ENCODE measurements at places on chromosomes 13 and 19.

DNA sequence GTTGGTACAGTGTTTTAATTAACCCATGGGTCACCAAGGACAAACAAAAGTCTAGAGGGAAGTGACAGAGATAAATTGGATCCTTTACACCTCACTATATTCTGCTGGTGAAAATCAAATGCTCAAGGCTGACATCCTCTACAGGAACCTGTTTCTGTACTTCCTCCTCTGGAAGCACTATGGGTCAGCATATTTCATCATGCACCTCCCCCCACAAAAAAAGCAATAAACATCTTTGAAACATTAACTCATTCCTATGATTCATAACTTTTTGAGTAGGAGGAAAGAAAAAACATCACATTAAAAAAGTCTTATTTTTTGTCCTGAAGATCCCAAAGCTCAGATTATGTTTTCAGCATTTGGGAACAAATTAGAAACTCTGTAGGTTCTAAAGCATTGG lies 588.3 kb upstream of the SGCG start:
- no peak for DNase-seq

DNA sequence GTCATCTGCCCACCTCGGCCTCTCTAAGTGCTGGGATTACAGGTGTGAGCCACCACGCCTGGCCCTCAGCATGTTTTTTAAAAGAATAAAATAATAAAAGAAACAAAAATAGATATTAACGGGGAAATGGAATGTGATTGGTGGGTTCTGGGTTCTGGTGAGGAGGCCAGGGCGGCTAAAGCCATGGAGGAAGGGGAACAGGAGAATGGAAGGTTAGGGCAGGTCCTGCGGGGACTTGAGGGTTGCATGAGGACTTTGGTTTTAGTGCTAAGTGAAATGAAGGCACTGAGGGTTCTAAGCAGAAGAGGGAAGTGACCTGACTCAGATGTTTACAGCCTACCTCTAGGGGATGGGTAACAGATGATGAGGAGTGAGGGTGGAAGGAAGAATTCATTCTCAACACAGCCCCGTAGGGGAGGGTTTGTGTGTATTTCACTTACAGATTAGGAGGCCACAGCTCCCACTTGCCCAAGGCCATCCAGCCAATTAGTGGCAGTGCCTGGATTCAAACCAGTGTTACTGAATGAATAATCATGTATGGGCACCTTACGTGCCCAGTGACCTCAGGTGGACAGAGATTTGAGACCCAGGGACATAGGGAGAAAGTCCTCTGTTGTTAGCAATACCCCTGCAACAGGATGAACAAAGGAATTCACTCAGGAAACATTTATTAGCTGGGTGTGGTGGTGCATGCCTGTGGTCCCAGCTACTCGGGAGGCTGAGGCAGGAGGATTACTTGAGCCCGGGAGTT lies 6.7 kb upstream of the MRPL4 start:
- DNase-seq, result no peak

DNA sequence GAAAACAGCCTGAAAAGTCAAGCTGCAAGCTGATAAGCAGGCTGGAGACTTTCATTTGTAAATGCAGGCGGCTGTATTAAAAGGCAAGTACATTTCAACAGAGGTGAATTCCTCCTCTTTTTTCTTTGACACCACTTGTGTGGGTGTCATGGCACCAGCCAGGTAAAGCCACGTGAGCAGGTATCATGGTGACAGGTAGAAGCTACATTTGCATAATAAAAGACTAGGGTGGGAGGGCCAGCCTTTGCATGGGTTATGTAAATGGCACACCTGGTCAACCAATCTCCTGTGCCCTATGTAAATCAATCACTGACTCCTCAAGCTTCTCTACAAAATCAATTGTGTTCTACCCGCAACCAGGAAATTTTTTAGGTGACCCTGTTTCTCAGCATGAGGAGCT lies 68.2 kb downstream of the ZNF100 start:
- DNase-seq, result no peak

DNA sequence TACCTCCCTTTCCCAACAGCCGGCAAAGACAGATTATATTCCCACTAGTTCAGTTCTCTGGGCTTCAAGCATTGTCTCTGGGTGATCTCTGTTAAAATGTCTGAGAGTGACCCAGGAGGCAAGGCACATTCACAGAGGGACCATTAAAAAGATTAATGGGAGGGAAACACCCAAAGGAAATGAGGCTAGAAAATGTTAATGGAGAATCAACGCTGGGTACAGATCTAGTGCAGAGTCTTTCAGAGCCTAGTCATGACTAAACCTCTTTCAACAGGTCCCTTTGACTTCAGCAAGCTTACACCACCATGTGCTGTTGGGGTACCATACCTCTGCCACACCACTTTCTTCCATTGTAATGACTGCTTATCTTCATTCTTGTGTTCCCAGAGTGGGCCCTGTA lies 358.6 kb downstream of the DCT start:
- no peak for DNase-seq

- DNase-seq, result no peak
Measured at GRCh38 chr13:83919775-83920174, 37.5 kb upstream of the SLITRK1 start.

GRCh38 chr19:6352381-6353165 lies 8.8 kb upstream of the CLPP start:
- DNase-seq, result no peak

GRCh38 chr13:50915565-50915964 lies 6.0 kb downstream of the RNASEH2B start:
- DNase-seq, result no peak

DNA sequence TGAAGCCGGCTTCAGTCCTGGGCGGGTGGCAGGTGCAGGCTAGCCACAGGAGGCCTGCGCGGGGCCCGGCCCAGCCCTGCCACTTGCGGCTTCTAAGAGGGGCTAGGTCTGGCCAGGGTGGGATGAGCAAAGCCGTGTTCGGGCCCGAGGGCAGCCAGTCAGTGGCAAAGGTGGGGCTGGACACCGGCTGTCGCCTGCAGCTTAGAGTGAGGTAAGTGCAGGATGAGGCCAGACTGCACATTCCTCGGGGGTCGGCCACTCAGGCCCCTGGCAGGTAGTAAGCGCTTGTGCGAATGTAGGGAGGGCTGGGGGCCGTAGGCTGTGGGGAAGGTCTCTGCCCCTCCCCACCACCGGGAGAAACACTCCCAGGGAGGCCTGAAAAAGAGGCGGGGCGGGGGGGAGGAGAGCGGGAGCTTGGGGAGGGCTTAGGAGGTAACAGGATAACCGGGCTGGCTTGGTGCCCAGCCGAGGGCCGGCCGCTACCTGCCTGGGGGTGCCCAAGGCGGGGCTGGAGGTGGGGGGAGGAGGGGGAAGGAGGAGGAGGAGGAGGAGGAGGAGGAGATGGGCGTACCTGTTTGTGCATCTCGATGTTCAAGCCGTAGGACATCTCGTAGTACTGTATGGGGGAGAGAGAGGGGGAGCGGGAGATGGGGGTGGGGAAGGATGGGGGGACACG lies 6.4 kb downstream of the TLE5 start:
- no peak for DNase-seq

DNA sequence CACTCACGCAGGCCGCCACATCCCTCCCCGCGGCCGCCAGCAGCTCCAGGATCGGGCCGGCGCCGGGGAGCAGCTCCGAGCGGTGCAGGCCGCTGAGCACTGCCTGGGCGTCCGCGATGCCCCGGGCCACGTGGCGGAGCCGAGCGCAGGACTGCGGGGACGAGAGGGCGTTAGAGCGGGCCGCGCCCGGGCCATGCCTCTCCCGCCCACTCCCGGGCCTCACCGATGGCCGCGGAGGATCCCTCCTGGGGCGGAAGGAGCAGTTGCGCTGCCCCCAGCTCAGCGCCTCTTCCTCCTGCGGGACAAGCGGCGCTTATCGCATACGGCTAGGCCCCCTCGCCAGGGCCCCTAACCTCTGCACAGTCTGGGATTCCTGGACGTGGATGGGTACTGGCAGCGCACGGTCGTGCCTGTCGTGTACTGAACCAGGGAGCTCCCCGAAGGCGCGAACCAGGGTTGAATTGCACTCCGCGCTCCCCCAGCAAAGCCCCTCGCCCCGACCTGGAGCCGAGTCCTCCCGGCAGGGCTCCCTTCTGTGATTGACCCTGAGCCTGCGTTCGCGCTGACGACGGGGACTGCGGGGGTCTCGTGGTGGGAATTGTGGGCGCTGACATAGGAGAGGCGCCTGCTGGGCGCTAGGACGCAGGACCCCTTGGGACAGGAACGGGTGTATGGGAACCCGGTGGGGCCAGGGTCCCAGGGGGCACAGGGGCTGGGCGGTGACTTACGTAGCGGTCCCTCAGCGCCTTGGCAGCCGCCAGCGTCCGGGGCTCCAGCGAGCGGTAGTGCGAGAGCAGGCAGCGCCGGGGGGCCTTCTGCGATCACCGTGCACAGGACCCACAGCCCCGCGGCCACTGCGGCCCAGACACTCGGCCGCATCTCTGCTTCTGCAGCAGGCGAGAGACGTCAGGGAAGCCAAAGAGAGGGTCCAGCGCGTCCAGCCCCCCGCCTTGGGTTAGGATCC lies 673 bp downstream of the IFNL4 start:
- no peak for DNase-seq

DNA sequence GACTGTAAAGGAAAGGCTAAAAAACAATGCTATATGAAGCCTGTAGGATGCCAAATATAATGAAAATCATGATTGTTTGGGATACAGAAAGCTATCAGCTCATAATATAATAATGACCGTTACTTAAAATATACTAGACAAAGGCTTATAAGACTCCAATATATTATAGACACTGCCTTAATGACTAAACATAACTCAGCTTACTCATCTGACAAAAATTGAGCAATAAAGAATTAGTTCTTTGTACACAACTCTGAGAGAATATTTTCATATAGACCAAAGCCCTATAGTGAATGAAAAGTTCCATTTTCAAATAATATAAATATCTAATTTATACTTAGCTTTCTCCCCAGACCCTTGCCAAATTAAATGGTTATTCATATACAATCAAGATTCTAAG lies 283.3 kb downstream of the DIAPH3 start:
- no peak for DNase-seq

GRCh38 chr13:110365876-110366275 lies 58.8 kb downstream of the COL4A2 start:
- no peak for DNase-seq

GRCh38 chr13:75787249-75787928 lies 151.3 kb downstream of the LMO7 start:
- DNase-seq, result no peak

GRCh38 chr13:97932036-97932435 lies 21.4 kb upstream of the IPO5 start:
- no peak for DNase-seq

DNA sequence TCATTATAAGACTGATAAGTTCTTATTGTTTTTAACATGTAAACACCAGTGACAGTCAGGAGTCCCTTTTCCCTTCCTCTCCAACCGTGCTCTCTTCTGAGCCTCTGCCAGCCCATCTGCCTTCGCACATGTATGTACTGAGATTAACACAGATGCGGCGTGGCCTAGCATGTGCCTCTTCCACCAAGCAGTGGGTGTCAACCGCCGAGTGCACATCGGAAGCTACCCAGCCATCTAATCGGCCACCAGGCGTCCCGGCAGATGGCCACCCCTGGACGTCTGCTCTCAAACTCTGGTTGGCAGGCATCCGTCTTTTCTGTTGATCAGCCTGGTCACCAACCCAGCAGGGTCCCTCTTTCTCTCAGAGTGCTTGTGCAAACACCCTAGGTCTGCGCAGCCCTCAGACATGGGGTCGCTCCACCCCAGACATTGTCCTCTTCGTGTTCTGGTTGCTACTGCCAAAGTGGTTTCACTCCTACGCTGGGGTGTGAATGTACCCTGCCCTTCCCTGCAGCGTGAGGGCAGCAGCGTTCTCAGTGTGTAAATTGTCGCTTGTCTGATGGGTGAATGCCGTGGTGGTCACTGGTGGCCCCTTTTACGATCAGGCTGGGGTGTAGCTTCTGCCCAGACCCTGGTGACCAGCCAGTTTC lies 57.7 kb upstream of the LDLR start:
- no peak for DNase-seq

DNA sequence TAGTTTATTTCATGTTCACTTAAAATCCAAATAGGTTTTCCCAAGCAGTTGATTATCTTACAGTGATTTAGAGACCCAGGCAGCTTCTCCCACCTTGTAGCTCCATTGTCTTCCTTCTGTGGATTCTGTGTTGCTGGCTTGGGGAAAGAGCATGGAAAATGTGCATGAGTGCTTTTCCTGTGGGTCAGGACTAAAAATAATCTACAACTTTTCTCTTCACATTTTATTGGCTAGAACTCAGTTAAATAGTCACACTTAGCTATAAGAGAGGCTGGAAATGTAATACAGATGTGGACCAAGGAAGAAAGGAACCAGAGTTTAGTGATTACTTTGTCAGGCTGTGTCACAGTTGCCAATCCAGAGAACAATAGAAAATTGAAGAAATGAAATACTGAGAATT lies 198.8 kb downstream of the NBEA start:
- no peak for DNase-seq

DNA sequence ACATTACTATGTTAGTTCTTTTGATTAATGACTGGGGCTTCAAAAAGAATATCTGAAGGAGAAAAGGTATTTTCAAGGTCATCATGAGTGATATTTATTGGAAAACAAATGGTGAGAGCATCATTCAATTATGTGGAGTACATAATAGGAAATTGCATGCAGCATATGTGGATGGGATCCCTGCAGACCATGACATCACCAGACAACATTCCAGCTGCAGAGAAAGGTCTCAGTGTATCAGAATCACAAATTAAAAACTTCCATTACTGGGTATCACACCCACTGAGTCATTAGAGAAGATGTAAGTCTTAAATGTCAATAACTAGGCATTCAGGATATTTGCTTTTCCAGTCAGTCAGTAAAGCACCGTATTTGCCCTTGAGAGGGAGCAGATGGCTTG lies 574.4 kb upstream of the SLC10A2 start:
- no peak for DNase-seq

- no peak for DNase-seq
Measured at GRCh38 chr13:31945202-31945961, 86.2 kb upstream of the FRY start.

DNA sequence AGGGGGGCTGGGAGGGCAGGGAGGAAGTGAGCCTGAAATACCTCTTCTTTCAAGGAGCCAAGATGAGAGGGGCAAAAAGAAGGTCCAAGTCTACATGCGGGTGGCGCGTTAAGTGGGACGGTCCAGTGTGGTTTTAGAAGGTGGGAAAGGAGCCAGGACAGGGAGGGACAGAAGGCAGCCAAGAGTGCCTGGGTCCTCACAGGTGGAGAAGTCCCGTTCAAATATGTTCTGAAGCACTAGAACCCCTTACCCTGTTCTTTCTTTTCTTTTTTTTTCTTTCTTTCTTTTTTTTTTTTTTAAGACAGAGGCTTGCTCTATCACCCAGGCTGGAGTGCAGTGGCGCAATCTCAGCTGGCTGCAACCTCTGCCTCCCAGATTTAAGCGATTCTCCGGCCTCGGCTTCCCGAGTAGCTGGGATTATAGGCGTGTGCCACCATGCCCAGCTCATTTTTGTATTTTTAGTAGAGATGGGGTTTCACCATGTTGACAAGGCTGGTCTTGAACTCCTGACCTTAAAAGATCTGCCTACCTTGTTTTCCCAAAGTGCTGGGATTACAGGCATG lies 7.4 kb downstream of the CAMSAP3 start:
- DNase-seq, result no peak

DNA sequence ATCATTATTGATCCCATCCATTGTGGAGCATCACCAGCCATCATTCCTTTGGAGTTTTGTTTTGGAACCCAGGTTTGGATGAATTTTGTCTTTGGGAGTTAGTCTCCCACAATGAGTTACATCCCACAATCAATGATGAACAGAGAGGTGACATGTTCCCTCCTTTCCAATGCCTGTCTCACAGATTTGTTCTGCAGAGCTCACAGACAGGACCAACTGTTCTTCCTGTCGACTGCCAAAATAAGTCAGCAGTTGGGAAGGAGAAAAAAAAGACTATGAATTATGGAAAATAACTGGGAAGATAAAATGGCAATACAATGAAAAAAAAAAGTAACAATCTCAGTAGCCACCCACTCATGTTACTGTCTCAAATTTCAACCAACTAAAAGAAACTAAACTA lies 489.1 kb downstream of the MYO16 start:
- DNase-seq, result no peak

All from stimulated activated CD4-positive, alpha-beta T cell treated with anti-CD3 and anti-CD28 coated beads, Interleukin-15, amount 100 ng/mL, for 1 hour (primary cell).